ENCODE measurements at places on chromosomes 13 and 19.

- DNase-seq, result no peak
Measured at GRCh38 chr19:55487924-55488687, at the start of gene SSC5D. SSC5D (plus strand) TSS chr19:55488436; CDS start chr19:55488590, 154 bp downstream.

DNA sequence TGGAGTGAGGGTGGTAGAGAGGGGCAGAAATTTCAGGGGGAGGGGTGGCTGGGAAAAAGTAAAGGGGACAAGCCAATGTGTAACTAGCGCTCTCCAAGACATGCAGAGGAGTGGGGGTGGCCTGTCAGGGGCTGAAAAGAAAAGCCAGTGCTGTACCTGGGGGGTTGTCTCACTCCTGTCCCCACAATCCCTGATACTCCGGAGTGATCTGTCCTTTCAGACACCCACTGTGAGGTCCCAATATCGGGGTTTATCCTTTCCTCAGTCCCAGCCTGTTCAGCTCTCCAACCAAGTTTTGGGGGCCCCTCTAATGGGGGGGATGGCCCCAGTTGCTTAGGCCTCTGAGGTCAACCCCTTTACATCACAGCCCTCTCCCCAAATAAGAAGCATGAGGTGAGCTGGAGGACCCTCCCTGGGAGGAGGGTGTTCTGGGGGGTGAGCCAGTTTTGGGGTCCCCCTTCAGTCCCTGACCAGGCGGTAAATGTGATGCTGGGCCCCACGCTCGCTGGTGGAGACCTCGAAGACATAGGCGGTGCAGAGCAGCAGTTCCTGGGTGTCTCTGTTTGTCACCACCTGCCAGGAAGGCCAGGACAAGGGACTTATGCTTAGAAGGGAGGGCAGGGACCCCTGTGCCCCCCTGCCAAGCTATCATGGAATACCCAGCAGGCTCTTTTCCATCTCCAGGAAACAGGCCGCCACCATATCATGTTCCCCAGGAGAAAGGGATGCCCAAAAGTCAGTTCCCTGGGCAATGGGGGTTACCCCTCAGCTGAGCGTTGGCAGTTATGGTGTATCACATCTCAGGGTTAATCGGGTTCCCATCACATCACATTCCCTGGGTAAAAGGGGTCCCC is 5.9 kb downstream of the CD37 start:
- DNase-seq, result no peak

- no peak for DNase-seq
Measured at GRCh38 chr13:76892488-76892887, 6.3 kb upstream of the KCTD12 start.

DNA sequence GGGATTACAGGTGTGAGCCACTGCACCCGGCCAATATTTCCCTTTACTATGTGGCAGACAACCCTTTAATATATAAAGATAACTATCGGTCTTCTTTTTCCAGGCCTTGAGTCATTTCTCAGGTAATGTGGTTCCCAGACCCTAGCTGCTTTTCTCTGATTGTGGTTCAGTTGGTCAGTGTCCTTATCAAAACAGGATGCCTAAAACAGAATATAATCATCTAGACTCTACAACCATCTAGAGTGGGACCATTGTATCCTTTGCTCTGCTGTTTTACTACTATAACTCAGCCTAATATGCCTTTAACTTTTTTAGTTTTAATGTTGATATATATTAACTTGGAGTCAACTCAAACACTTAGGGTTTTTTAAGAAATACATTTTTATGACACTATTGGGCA is 30.0 kb upstream of the HMGB1 start:
- DNase-seq, result no peak

DNA sequence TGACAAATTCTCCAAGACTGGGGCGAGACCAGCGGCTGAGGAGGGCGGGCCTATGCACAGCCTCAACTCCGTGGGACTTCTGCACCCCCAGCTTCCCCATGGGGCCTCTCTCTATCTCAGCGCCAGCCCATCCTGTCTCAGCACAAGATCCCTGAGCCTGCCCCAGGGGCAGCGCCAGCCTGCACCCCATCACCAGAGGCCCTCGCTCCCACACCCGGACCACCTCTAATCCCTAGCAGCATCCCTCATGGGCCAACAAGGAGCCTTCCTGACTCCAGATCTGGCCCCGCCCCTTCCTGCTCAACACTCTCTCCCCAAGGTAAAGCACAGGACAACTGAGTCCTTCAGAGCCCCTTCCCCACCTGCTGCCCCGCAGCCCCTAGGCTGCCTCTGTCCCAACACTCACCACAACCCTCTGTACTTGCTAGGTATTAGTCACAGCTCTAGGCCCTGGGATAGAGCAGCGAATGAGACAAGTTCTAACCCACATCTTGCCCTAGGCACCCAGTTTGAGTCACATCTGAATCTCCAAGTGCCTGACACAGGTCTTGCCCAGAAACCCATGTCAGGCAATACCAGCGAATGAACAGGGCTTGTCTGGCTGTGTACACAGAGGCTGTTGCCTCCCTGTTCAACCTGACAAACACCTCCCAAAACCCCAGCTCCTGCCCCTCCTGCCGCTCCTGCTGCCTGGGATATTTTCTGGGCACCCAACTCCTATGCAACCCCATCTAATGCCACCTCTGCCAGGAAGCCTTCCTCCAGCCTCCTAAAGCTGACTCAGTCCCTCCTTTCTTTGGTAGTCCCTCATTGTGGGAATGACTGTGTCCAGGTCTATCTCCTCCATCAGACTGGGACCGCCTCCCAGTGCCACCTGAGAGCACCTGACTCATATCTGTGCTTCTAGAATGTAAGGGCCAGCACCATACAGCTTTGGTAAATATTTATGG is 18.6 kb downstream of the GRIK5 start:
- no peak for DNase-seq

DNA sequence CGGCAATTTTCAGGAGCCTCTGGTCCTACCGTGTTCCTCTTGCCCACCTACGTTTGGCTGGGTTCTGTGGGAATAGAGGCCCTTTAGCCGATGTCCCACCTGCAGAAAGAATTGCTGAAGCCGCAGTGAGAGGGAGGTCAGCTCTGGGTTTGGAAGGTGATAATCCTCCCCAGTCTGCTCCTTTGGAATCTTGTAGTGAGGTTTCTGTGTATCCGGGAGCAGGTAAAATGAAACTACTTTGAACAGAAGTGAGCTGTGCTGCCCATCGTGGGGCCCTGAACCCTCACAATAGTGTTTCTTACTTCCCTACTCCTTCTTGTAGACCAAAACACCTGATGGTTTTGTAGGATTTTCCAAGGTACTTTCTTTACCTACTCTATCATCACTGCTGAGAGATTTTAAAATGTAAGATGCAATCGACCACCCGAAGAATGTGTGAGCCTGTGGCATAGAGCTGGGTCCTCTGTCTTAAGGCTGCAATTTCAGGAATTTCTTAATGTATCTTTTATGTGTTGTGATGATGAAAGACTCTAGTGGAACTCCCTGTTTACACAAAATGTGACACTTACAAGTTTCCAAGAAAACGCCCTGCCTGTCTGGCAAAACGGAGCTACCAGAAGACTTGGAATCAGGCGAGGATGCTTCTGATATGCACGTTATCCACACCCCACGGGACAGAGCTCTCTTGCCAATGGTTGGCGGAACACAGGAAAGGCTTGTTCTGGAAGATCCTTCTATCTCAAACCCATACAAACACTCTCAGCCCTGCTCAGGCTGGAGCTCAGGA is 76.1 kb downstream of the RGCC start:
- DNase-seq, result no peak

GRCh38 chr13:93476175-93476574 is 249.6 kb downstream of the GPC6 start:
- DNase-seq, result no peak

DNA sequence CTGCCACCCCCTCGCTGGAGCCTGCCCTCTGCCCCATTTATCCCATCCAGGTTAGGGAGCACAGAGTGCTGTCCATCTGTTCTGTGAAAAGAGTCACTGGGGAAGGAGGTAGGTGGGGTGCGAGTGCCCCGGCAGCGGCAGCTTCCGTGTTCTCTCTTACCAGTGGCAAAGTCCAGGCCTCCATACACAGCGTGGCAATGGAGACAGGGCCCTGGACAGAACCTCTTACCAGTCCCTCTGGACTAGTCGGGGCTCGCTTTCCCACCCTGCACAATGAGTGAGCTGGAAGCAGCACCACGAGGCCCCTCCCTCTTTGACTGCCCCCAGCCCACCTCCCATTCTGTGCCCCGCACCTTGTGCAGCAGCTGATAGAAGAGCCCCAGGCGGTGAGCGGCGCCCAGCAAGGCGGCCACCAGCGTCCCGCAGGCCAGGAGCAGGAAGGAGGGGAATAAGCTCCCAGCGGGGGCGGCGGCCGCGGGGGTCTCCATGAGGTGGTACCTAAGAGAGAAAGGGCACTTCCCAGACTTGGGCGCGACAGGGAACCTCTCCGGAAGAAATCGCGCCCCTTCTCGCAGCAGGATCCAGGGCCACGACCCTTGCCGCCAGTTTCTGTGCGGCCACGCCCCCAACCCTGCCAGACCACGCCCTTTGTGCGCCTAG is 17.5 kb downstream of the SYDE1 start:
- no peak for DNase-seq

- no peak for DNase-seq
Measured at GRCh38 chr13:51275101-51275500, 52.9 kb downstream of the FAM124A start.

- DNase-seq, result no peak
Measured at GRCh38 chr13:49419276-49419675, 24.6 kb downstream of the CAB39L start.

- no peak for DNase-seq
Measured at GRCh38 chr13:24649688-24650043, 30.5 kb upstream of the ATP12A start.

GRCh38 chr13:113141601-113141970 is 16.9 kb upstream of the PROZ start:
- no peak for DNase-seq

DNA sequence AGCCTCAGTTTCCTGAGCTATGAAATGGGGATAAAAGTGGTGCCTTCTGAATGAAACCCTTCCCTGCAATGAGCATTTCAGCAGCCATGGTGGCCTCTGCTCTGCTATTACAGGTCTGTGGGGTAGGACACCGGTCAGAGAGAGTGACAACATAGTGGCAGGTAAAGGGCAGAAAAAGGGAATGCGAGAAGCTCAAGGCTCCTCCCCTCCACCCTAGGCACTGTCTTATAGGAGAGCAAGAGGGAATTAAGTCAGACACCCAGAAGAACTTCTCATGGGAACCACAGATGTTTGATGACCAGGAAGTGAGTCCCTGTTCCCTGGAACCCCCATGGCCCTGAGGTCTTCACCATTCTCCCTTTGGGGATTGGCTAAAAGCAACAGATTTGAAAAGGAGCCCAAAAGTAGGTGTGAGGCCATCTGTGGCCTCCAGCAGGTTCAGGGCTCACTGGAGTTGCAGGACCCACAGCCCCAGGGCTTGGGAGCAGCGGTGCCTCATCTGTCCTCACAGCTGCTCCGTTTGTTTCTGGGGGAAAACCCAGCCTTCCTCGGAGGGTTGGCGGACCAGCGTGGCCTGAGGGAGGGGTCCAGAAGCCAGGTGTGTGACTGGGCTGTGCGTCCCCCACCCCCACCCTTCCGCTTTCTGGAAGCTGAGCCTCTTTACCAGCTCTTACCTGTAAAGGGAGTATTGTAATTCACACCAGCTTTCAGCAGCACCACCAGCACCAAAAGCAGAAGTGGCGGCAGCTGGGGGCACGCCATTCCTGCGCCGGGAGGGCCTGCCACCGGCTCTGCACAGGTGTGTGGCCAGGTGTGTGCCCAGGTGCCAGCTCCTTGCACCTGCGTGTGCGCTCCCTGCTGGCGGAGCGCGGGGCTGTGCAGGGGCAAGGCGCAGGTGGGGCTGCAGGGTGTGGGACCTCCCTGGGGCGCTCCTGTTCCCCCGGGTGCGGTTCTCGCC is 19.4 kb downstream of the IQCN start:
- DNase-seq, result no peak

GRCh38 chr19:48568345-48568886 is 16.4 kb downstream of the SULT2B1 start:
- DNase-seq, result no peak

GRCh38 chr13:69291292-69291906 is 816.2 kb upstream of the ATXN8OS start:
- no peak for DNase-seq

DNA sequence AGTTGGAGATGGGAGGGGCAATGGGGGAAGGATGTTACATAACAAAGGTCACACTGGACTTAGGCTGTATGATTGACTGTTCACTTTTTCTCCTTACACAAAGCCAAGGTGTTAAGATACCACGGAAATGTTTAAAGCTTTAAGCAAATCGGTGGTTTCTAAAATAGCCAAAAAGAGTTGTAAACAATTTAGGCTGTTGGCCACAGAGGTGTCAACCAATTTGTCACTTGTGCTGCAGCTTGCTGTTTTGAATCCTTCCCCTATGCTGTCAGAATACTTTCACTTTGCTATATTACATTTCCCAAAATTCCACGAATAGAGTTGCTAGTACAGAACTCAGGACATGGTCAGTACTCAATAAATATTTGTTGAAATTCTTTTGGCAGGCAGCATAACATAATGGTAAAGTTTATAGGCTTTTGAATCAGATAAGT is 149.3 kb downstream of the VWA8 start:
- DNase-seq, result no peak

Data from NCI-H1092 (cell line).